ENCODE measurements at places on chromosomes 4 and X.

DNA sequence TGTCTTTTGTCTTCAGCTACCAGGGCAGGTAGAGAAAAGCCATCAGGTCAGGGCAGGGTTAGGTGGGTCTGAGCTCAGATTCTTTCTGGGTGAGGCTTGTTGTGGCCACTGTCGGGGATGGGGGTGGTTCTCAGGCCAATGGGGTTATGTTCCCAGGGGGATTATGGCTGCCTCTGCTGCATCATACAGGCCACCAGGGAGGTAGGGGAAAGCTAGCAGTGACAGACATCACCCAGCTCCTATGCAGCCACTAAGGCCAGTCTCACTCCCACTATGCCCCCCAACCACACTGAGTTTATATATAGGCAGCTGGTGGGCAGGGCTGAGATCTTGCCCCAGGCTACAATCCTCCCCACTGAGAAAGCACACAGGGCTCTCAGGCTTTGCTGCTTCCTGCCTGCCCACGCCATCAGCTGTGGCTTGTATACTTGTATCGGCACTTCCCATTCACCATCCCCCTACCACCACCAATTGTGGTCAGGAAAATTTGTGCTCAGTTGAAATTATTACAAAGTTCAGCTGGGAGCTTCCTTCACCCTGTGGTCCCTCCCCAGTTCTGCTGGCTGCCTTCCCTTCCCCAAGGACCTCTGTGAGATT lies 72.6 kb upstream of the PTPN13 start:
- no peak overlapping the region for H3K27ac ChIP-seq
- no peaks in the 10 kb centered on the region for H3K27me3 ChIP-seq
- DNase-seq, result no peak
- H3K36me3 ChIP-seq, result no peaks in the 10 kb centered on the region

DNA sequence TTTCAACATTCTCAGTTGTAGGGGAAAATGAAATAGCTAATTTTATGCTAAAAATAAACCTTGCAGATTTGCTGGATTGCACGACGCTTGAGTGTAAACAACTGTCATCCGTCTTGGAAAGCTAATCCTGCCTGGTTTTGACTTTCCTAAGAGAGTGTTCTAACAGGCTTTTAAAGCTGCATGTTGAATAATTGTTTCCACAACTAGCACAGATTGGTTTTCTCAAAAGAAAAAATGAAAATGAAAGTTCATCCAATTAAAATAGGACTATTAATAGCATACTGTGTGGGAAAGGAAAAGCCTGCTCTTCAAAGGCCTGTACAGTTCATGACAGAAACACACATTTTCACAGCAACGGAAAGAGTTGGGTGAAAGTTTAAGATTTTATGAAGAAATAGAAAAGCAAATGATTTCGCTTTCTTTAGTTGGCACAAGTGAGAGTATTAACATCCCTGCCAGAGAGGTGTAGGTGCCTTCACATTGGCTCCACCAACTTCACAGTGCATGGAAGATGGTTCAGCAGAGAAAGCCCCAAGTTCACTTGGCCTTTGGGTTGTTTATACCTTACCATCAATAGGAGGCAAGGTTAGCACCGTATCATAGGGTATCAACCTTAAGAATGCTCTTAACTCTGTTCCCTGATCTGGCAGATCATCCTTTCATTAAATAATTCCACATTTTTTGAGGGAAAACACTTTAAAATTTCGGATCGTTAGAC lies 140.0 kb upstream of the GUCY1A1 start:
- H3K4me1 ChIP-seq, result peaks cover 9% of the 10 kb centered on the region
- H3K4me3 ChIP-seq, result no peak overlapping the region
- peak overlapping the region; percentile 91 for H3K27ac ChIP-seq
- no peaks in the 10 kb centered on the region for H3K27me3 ChIP-seq

GRCh38 chr4:7326306-7326692 lies 108.4 kb downstream of the PSAPL1 start:
- no peaks in the 10 kb centered on the region for H3K36me3 ChIP-seq
- no peak overlapping the region for H3K4me3 ChIP-seq
- no peak for DNase-seq
- H3K27me3 ChIP-seq, result no peaks in the 10 kb centered on the region

DNA sequence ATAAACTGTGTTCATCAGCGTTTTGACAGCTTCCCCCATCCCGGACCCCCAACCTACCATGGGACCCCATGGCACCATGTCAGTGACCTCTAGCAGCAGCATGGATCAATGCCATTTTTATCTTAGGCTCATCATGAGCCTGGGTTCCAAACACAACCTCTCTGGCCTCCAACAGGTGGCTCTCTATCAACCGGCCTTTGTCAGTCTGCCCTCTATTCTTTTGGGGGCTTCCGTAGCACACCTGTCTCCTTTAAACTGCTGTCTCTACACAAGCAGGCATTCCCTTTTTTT lies 721 bp upstream of the TMEM150C start:
- no peaks in the 10 kb centered on the region for H3K36me3 ChIP-seq
- no peaks in the 10 kb centered on the region for H3K27me3 ChIP-seq
- H3K27ac ChIP-seq, result no peak overlapping the region
- no peak for DNase-seq
- no peak overlapping the region for H3K4me3 ChIP-seq

- no peak overlapping the region for H3K27ac ChIP-seq
- no peaks in the 10 kb centered on the region for H3K4me1 ChIP-seq
- no peak overlapping the region for H3K4me3 ChIP-seq
- no peaks in the 10 kb centered on the region for H3K27me3 ChIP-seq
- no peaks in the 10 kb centered on the region for H3K36me3 ChIP-seq
These were observed 1614.4 kb downstream of the PCDH19 start for GRCh38 chrX:98795636-98796035.

GRCh38 chr4:184695178-184695896 lies 38.6 kb downstream of the CENPU start:
- H3K4me3 ChIP-seq, result no peak overlapping the region
- no peaks in the 10 kb centered on the region for H3K4me1 ChIP-seq
- no peak for DNase-seq
- no peaks in the 10 kb centered on the region for H3K36me3 ChIP-seq
- H3K27ac ChIP-seq, result no peak overlapping the region

DNA sequence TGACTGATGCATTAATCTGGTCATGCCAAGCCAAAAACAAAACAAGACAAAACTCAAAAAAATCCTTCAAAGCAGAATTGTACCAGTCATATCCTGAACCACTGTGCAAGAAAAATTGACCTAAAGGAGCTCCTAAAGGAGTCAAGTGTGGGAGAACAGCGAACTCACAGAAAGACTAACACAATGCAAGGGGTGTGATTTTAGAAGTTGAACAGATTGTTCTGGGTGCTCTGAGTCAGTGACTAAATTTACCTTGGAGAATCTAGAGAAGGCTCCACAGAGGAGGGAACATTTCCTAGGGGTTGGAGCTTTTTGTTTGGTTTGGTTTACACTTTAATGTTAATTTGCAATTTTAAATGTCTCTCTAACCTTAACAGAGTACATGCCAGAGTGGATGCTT lies 48.9 kb upstream of the PHF8 start:
- H3K27me3 ChIP-seq, result no peaks in the 10 kb centered on the region
- no peak overlapping the region for H3K4me3 ChIP-seq
- DNase-seq, result no peak
- H3K27ac ChIP-seq, result no peak overlapping the region
- no peaks in the 10 kb centered on the region for H3K36me3 ChIP-seq

- H3K27me3 ChIP-seq, result no peaks in the 10 kb centered on the region
- H3K4me1 ChIP-seq, result no peaks in the 10 kb centered on the region
- no peaks in the 10 kb centered on the region for H3K36me3 ChIP-seq
These were observed 15.2 kb upstream of the GPC3 start for GRCh38 chrX:134000260-134001245.

DNA sequence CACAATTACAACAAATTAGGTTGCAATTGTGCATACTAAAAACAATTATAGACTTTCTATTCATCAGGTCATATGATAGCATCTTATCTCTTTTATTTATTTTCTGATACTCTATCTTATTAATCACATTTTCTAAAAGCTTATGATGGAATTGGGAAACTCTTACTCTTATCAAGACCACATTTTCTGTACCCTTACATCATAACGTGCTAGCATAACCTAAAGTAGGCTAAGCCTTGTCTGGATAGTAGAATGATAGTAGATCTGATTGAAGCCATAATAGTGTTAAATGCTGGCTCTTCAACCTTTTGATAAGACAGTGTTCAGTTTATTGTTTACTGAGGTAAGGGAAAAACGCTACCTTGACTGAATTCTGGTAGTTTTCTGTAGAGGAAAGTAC lies 294.0 kb downstream of the CCSER1 start:
- H3K4me1 ChIP-seq, result no peaks in the 10 kb centered on the region
- H3K4me3 ChIP-seq, result no peak overlapping the region
- H3K27me3 ChIP-seq, result no peaks in the 10 kb centered on the region
- H3K36me3 ChIP-seq, result no peaks in the 10 kb centered on the region
- no peak for DNase-seq
- H3K27ac ChIP-seq, result no peak overlapping the region

GRCh38 chr4:31442236-31442635 lies 722.1 kb downstream of the PCDH7 start:
- H3K27me3 ChIP-seq, result no peaks in the 10 kb centered on the region
- no peak overlapping the region for H3K4me3 ChIP-seq
- no peak overlapping the region for H3K27ac ChIP-seq
- H3K4me1 ChIP-seq, result no peaks in the 10 kb centered on the region
- DNase-seq, result no peak

- no peaks in the 10 kb centered on the region for H3K36me3 ChIP-seq
- no peak overlapping the region for H3K27ac ChIP-seq
- no peak for DNase-seq
- no peaks in the 10 kb centered on the region for H3K27me3 ChIP-seq
- no peaks in the 10 kb centered on the region for H3K4me1 ChIP-seq
- no peak overlapping the region for H3K4me3 ChIP-seq
These were observed 58.5 kb downstream of the HAUS3 start for GRCh38 chr4:2183394-2183793.

DNA sequence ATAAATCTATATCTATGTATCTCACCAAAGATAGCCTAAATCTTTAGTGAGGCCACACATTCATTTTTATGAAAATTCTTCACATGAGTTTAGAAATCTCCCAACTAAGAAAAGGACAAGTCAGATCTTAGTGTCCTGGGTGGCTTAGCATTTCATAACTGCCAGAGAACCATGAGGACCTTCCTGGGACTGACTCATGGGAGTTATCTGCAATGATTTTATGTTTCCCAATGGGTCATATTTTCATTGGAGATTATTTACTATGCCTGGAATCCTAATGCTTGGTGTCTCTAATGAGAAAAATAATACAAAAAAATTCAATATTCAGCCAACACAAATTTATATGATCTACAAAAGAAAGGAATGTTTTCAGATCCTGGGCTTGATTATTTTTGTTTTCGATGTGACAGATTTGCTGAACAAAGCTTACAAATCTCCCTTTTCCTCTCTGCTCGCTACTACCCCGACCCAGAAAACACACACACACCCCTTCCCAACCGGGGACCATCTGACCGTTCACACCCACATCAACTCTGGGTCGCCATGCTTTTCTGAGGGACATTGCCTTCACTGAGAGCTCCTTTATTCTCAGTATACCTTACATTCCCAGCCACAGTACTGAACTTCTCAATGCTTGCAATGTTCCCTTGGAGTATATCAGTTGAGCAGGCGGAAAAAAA lies 40.1 kb downstream of the SORBS2 start:
- no peaks in the 10 kb centered on the region for H3K4me1 ChIP-seq
- H3K27me3 ChIP-seq, result no peaks in the 10 kb centered on the region
- DNase-seq, result no peak

- H3K27ac ChIP-seq, result no peak overlapping the region
- no peak overlapping the region for H3K4me3 ChIP-seq
- no peaks in the 10 kb centered on the region for H3K36me3 ChIP-seq
These were observed 4.6 kb upstream of the SORCS2 start for GRCh38 chr4:7187691-7188090.

GRCh38 chrX:140776320-140776719 lies 66.8 kb downstream of the LINC00632 start:
- DNase-seq, result no peak
- H3K27me3 ChIP-seq, result no peaks in the 10 kb centered on the region
- no peak overlapping the region for H3K27ac ChIP-seq
- no peaks in the 10 kb centered on the region for H3K4me1 ChIP-seq

DNA sequence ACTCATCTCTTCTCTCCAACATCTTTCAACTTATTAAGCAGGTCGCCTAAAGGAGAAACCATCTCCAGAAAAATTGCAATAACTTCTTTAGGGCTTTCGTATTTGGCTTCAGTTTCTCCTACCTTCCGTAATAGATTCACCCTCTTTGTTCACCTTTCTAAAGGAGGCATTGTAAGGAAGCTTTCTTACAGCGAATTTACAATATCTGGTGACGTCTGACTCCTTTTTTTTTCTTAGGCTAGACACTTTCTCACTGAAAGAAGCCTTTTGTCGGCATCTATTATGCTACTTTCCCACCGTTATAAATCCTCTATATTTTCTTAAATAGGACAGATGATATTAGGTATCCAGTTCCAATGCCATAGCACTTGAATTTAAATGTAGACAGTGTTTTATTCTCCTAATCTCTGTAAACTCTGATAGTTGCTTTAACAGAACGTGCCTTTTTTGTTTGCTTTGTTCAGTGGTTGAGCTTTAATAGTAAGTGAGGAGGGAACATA lies 302.4 kb downstream of the IL1RAPL1 start:
- no peak overlapping the region for H3K4me3 ChIP-seq
- H3K4me1 ChIP-seq, result no peaks in the 10 kb centered on the region
- no peaks in the 10 kb centered on the region for H3K36me3 ChIP-seq
- H3K27ac ChIP-seq, result no peak overlapping the region
- DNase-seq, result no peak

GRCh38 chr4:78207541-78207940 lies 150.4 kb downstream of the FRAS1 start:
- H3K36me3 ChIP-seq, result no peaks in the 10 kb centered on the region
- H3K4me3 ChIP-seq, result no peak overlapping the region
- DNase-seq, result no peak
- H3K27ac ChIP-seq, result no peak overlapping the region

DNA sequence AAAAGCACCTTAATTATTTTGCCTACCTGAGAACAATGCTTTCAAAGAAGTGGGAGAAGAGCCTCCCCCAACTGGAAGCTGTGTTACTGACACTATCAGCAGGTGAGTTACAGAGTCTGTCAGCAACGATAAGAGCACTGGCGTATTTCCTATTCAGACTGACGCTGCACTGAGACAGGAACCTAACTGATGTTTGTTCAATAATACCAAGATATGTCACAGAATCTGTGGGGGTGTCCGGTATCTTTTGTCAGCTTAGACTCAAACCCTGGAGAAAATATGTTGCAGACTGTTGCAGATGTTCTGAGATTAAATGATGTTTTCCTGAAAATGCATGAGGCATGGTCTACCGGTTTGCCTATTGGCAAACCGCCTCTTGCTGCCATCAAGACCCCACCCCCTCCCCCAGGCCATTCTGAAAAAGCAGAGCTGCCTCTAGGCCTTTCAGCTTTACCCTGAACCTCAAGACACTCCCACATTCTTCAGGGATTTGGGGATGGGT lies 115.2 kb upstream of the KIT start:
- no peak for DNase-seq
- no peak overlapping the region for H3K4me3 ChIP-seq
- no peaks in the 10 kb centered on the region for H3K27me3 ChIP-seq
- H3K4me1 ChIP-seq, result no peaks in the 10 kb centered on the region
- H3K27ac ChIP-seq, result no peak overlapping the region

GRCh38 chr4:106264331-106264728 lies 51.7 kb downstream of the TBCK start:
- DNase-seq, result no peak
- no peak overlapping the region for H3K27ac ChIP-seq
- H3K4me3 ChIP-seq, result no peak overlapping the region
- no peaks in the 10 kb centered on the region for H3K36me3 ChIP-seq

- no peaks in the 10 kb centered on the region for H3K4me1 ChIP-seq
- H3K27ac ChIP-seq, result no peak overlapping the region
- no peak for DNase-seq
- no peaks in the 10 kb centered on the region for H3K36me3 ChIP-seq
These were observed 49.5 kb downstream of the GPM6A start for GRCh38 chr4:175762582-175762981.

- no peak overlapping the region for H3K4me3 ChIP-seq
- no peak overlapping the region for H3K27ac ChIP-seq
- H3K36me3 ChIP-seq, result no peaks in the 10 kb centered on the region
- no peak for DNase-seq
- no peaks in the 10 kb centered on the region for H3K27me3 ChIP-seq
These were observed 309.4 kb downstream of the PPP3CA start for GRCh38 chr4:101037938-101038413.
